Right renal pelvis (tissue), 4 donors: ENCODE measurements at places on chromosomes 7 and 10. TPM values are rescaled to one million over a fixed set of nuclear protein-coding genes. Genes with fewer than 3 reads are reported as not detected.
A peak's percentile ranks its signal among the peaks of the same experiment; 100 is the strongest.

GRCh38 chr7:74178632-74179031 is 4.5 kb downstream of the EIF4H start:
- peak; percentile 36 for DNase-seq

DNA sequence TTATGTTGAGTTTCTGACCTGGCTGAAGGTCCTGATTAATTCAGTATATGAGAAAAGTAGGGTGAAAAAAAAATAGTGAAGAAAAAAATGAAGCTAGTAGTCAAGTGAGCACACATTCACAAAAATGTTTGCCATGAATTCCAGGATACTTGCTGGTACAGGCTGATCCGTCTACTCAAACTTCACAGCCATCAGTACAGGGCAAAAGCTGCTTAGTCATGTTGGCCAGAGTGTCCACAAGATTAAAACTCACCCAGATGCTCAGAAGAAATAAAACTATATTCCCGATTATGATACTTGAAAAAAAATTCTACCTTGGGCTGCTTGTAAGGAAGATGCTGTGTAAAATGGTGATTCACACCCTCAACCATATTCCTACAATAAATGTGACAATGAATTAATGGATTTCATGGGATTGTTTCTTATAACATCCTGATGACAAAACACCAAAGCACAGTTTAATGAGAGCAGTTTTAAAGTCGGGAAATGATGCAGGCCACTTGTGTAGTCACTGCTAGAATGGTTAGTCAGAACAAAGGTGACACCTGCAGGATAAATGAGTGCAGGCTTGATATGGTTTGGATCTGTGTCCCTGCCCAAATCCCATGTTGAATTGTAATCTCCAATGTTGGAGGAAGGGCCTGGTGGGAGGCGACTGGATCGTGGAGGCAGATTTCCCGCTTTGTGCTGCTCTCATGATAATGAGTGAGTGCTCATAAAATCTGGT is 49.2 kb upstream of the ANKRD1 start:
- no peak for DNase-seq

- DNase-seq, result no peak
Observed at GRCh38 chr7:132192809-132193208, 383.5 kb downstream of the PLXNA4 start.

GRCh38 chr7:114715907-114716306 is 206.0 kb upstream of the MDFIC start:
- no peak for DNase-seq

DNA sequence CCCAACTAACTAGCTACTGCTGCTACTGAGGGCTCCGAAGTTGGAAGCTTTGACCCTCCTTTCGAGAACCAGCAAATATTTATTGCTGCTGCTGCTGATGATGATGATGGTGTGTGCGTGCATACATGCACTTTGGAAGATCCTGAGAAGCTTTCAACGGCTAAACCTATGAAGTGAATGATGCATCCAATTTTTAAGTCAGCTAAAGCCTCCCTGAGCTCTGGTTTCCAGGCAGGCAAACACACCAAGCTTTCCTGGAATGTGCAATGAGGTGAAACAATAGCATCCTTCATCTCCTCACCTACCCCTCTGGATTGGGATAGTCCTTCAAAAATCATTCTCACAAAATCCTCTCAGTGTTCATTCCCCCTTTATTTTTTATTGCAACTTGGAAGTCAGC is 13.9 kb downstream of the MACC1 start:
- no peak for DNase-seq

GRCh38 chr10:110209926-110210673 is 2.7 kb downstream of the MXI1 start:
- DNase-seq, result no peak

PRKG1 gene
- polyA plus RNA-seq, result 15.3 TPM

LIPK gene
- not detected for polyA plus RNA-seq

RSU1 gene
- 92.5 TPM for polyA plus RNA-seq
